Right lobe of liver (tissue), 6 donors: ENCODE measurements at places on chromosomes 16 and 17. TPM values are rescaled to one million over a fixed set of nuclear protein-coding genes. Genes with fewer than 3 reads are reported as not detected.

Gene FBXL16
- not detected for total RNA-seq

Gene CDH1
- 78.7 TPM for total RNA-seq

Gene JPH3
- not detected for total RNA-seq

DNA sequence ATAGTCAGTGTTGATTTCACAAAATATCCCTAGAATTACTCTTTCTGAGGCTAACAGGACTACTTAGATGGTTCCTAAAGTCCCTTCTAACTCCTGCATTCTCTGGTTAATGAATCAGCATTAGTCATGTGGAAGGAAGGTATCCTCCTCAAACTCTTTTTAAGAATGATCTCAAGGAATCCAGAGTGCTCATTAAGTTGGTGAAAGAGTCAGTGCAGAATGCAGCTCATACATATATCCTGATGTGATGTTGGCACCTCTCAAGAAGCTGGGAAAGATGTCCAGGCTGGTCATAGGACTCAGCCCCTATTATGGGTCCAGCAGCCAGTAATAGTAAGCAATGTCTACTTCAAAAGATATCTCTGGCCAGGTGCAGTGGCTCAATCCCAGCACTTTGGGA, 65.5 kb downstream of the PIGL start:
- no peak for DNase-seq

DNA sequence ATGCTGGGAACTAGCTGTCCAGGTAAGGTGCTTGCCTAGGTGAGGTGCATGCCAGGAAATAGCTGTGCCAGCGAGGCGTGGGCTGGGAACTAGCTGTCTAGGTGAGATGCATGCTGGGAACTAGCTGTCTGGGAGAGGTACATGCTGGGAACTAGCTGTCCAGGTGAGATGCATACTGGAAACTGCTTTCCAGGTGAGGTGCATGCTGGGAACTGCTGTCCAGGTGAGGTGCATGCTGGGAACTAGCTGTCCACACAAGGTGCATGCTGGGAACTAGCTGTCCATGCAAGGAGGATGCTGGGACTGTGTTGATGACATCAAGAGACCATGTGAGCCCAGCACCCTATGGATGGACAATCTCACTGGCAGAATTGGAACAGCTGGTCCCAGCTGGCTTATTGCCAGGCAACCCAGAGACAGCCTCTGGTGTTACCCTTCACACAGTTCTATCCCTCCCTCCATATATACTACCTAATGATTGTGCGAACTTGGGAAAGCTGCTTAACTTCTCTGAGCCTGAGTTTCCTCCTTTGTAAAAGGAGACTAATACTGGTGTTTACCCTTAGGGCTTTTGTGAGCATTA, 479.9 kb upstream of the RBFOX1 start:
- no peak for DNase-seq
